ENCODE measurements at places on chromosomes 1 and 21.

- DNase-seq, result peak; percentile 17
Observed at GRCh38 chr21:17732306-17732705, 86.8 kb downstream of the C21orf91 start.

GRCh38 chr1:61337981-61338848, 255.9 kb downstream of the NFIA start:
- peak; percentile 40 for DNase-seq

DNA sequence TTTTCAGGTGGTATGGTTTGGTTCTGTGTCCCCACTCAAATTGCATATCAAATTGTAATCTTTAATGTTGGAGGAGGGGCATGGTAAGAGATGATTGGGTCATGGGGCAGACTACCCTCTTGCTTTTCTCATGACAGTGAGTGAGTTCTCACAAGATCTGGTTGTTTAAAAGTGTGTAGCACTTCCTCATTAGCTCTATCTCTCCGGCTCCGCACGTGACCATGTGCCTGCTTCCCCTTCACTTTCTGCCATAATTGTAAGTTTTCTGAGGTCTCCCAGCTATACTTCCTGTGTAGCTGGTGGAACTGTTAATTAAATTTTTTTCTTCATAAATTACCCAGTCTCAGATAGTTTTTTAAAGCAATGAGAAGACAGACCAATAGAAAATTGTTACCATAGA, 843.2 kb downstream of the AMY1C start:
- no peak for DNase-seq

DNA sequence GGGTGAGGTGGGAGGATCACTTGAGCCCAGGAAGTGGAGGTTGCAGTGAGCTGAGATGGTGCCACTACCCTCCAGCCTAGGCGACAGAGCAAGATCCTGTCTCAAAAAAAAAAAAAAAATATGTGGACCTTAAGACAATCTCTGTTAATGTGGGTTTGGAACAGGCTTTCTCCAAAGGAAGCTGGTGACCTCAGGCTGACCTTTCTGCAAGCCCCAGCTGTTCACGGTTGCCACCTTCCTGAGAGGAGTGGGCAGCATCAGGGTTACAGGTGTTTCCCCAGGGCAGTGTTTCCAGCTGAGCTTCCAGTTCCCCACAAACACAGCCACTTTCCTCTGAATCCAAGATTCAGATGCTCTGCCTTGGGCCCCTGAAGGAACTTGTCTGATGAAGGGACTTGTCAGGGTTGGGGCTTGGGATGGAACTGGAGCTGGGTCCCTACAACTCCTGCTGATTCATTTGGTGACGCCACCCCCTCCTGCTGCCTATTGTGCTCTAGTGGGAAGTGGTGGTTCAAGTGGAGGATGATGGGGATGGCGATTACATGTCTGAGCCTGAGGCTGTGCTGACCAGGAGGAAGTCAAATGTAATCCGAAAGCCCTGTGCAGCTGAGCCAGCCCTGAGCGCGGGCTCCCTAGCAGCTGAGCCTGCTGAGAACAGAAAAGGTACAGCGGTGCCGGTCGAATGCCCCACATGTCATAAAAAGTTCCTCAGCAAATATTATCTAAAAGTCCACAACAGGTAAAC, 1.9 kb downstream of the ZBTB48 start:
- no peak for DNase-seq

- no peak for DNase-seq
Observed at GRCh38 chr21:36729310-36729970, 30.5 kb downstream of the SIM2 start.

DNA sequence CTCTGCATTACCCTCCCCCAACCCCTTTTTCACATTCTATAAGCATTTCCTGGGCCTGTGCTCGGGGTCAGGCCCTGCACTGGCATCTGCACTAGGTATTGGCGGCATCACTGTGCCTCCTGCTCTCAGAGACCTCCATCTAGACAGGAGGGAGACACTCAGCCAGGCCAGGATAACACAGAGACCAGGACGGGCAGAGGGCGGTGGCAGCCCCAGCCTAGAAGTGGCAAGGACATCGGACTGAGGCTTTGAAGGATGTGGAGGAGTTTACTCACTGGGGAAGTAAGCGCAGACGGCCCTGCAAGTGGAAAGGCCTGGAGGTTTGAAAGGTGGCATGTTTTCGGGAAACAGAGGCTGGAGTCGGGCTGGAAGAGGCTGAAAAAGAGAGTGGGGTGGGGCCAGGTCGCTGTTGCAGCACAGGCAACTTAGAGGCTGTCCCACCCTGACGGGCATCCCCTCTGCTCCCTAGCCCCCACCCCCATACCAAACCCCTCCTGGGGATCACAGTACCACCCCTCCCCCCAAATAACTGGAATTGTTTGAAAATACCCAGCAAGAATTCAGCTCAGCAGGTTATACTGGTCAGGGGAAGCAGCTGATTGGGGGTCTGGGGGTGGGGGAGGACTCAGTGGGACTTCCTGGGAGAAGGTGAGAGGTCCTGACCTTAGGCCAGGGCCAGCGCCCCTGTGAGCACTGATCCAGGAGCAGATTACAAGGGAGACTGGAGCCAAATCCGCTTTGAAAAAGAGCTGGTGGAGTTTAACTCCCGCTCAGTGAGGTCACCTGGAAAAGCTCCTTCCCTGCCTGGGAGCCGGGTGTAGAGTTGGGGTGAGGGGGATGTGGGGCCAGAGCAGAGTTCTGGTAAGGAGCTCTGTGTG, 121.8 kb upstream of the WNT4 start:
- peak; percentile 65 for DNase-seq

DNA sequence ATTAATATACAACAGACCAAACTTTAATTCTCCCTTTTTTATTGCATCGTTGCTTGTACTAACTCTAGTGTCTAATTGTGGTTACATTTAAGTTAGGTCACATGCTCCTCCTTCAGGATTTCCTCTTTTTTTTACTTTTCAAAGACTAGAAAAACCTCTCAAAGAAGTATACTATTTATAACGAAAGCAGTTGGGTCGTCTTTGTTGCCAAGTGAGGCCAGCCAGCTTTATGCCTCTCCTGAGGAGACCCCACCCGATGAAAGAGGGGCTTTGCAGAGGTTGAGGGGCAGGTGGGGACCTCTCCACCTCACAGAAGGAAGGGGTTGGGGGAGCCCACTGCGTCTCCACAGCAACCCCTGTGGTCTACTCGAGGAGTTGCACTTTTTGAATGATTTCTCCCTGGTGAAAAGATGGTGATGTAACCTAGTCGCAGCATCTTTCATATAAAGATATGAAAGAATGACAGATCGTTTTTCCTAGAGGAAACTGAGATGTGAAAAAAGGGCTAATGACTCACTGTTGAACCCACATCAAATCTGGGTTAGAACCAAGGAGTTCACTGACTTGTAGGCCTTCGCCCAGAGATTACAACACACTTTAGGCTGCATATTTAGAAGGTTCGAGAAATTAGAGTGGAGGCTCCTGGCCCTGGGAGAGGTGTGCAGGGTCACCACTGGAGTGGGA, 6.4 kb downstream of the TGFB2 start:
- peak; percentile 20 for DNase-seq

- DNase-seq, result no peak
Observed at GRCh38 chr1:64482720-64483119, 12.8 kb downstream of the CACHD1 start.

- peak; percentile 99 for DNase-seq
Observed at GRCh38 chr1:43650310-43651085, 549 bp downstream of the KDM4A start.

DNA sequence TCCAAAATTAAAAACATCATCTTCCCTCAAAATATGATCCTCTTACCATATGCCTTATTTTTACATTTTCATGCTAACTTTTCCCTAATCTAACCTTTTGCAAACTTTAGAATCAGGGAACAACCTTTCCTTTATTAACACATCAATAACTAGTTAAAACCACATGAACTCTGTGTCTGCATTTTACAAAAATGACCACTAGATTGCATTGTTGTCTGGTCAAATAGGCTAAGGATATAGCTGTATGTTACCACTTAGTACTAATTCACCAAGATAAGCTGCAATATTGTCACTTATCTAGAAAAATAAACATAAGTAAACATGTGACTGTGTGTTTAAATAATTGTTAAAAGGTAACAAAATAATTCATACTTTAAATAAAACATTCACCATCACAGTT, 82.3 kb downstream of the DENND1B start:
- DNase-seq, result no peak

DNA sequence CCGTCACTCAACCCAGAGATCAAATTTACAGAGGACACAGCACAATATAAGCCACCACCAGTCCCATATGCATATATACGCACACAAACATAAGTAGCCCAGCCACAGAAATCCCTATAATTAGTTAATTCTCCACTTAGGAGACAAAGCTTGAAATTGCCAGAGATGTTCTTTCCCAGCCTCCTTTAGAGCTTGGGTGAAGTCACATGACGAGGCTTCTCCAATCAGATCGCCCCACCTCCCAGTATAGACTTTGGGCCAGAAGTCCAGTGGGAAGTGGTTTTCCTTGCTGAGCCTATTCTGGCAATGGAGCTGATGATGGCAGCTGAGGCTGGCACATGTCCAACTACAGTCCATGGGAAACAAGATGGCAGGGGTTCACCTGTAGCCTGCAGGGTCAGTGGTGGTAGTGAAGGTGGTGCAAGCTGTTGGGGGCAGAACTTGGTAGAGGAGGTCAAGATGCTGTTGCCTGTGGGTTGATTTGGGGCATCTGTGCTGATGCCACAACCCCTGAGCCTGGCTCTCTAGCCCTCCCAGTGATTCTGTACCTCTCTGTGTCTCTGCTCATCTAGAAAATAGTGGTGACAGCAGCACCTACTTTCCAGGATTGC, 535.9 kb downstream of the MATN1 start:
- DNase-seq, result no peak

- DNase-seq, result peak; percentile 23
Observed at GRCh38 chr1:53982034-53982762, 35.8 kb downstream of the LDLRAD1 start.

- no peak for DNase-seq
Observed at GRCh38 chr1:194056169-194056568, 869.8 kb upstream of the B3GALT2 start.

DNA sequence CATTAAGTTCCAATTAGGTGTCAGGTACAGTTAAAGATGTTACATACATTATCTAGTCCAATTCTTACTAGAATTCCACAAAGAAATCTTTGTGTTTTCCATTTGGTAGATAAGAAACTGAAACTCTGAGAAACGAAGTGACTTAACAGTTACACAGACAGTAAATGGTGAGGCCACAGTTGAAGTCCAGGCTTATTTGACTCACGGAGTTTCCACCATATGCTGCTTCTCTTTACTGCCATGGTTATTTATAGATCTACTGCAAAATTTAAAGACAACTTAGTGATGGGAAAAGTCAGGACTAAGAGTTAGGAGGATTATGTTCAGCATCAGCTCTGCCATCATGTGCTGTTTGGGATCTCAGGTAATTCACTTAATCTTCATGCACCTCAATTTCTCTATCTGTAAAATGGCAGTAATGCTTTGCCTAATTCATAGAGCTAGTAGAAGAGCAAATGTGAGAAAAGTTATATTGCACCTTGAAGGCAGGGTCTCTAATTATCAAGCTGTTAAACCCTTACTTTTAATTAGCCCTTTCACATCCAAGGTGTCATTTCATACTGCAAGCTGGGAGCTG, 26.2 kb upstream of the SAMSN1 start:
- DNase-seq, result peak; percentile 61

GRCh38 chr1:216523449-216524190, 100.4 kb upstream of the USH2A start:
- DNase-seq, result no peak

- no peak for DNase-seq
Observed at GRCh38 chr1:29275435-29275834, 39.1 kb downstream of the PTPRU start.

DNA sequence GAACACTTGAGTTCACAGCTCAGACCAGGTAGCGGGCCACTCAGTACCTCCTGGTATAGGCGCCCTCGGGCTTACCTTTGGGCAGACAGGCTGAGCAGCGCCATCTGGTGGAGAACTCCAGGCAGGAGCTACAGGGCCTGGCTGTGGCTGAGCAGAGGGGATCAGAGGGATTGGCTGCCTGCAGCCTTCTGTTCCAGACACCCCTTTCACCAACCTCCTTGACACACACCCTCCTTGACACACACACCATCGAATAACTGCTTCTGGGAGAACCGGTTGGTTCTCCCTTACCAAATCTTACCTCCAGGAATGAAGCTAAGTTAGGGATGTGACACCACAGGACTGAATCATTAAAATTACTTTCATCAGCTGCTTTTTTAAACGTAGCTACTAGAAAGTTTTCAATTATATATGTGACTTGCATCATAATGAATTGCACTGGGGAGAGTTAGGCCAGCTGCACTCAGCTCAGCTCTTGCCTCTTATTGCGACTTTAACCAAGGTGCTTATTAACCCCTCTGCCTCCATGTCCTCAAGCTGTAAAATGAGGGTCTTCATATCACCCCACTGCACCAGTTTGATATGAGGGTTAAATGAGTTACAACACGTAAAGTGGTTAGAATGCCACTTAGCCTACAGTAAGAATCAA, 6.6 kb downstream of the LIN28A start:
- peak; percentile 97 for DNase-seq

DNA sequence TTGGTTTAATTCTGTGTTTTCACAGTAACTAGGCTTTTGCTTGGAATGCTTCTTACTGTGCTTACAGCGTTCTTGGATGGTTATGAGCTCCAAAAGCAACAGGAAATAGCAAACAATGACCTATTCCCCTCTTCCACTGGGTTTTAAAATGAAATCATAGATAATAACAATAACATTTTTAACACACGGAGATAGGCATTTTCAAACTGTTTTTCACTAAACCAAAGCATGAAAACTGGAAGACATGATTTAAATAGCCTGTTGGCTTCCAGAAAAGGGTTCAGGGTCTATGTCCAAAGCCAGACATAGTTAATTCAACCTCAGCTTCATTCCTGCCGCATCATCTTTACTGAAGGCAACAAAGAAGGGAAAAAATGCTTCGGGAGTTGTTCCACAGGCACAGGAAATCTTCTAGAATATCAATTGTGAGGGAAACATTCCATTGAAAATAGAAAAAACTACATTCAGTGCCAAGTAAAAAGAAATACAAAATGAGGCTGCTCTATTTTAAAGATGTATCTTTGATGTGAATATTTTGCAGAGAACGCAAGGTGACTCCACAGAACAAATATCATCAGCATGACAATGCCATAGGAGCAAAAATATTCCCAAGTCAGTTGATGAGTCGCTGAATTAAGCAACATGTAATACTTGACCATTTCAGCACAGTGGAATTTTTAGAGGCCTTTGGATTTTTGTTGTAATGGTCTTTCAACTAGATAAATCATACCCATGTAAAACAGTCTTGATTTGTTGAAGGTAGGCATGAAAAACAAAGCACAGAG, 80.7 kb downstream of the NID1 start:
- no peak for DNase-seq

- no peak for DNase-seq
Observed at GRCh38 chr1:172638249-172638648, 20.7 kb upstream of the FASLG start.

All from NCI-H82 (cell line).